ENCODE measurements at places on chromosomes 2 and 18.

DNA sequence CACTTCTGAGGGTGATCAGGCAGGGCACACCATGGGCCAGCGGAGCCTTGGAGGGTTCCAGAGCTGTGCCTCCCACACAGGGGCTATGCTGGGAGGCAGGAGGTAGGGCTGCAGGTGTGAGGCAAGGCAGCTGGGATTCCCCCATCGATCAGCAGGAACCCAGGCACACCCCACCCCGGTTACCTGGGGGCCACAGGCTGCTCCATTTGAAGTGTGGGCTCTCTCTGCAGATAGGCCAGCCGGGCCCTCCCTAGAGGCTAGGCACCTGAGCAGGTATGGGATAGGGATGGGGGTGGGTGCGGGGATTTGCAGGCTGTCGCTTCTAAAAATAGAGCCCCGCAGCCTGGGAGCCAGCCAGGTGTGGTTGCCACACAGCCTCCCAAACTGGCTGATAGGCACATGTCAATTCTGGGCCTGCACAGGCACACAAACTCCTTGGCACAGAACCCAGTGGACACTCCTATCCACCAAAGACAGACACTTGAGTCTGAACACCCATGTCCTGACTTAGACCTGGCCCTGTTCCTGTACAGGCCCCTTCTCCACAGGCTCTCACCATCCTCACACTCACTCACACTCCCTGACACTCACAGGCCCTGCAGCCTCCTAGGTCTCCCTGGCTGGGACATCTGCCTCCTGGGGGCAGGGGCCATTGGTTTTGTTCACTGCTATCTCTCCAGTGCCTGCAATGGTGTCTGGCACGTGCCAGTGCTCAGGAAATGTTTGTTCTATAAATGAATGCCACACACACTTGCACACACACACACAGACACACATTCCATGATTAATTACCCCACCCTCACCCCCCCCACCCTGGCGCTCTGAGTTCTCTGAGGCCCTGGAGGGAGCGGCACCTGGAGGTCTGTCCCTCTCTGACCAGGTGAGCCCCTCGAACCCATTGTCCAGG lies 73.4 kb downstream of the ZFP36L2 start:
- no peak for DNase-seq

GRCh38 chr2:130762031-130762909 lies 6.9 kb downstream of the AMER3 start:
- no peak for DNase-seq

DNA sequence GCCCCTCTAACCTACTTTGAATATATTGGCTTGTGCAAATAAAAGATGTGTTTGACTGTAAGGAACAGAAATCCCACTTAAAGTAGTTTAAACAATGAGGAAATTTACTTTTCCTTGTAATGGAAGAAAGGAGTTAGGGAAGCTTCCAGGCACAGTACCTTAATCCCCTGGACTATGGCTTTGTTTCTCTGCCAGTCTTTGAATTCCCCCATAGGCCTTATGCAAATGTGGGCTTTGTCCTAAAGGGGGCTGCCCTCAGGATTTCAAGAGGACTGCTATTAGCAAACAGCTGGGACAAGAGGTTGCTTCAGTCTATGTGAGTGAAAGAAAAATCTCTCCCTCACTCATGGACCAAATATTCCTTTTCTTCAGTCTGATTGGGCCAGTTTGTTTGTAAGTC lies 255.1 kb upstream of the THSD7B start:
- no peak for DNase-seq

DNA sequence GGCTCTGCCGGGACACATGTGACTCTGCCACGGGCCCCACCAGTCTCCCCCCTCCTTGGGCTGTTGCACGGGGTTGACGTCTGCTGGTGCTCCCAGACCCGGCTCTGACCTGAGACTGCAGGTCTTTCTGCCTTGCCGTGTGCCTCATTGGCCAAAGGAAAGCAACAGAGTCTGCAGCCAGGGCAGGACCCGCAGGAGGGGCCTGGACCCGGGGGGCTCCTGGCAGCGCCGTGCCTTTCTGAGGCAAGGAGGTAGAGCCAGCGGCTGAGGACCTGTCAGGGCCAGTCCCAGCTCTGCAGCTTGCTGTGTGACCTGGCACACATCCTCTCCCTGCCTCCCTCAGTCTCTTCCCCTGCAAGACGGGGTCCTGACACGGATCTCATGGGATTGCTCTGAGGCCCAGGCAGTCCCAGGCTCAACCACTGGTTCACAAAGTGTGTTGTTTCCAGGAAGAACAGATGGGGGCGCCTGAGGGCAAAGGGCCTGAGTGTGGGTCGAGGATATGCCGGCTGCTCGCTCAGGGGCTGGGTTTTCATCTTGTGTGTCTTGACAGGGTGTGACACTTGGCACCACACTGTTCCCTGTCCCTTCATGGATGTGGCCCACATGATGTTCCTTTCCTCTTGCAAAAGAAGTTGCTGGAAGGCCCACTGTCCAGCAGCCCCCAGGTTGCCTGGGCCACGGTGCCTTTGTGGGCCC lies 9.0 kb downstream of the CAPN10 start:
- DNase-seq, result peak; percentile 59

DNA sequence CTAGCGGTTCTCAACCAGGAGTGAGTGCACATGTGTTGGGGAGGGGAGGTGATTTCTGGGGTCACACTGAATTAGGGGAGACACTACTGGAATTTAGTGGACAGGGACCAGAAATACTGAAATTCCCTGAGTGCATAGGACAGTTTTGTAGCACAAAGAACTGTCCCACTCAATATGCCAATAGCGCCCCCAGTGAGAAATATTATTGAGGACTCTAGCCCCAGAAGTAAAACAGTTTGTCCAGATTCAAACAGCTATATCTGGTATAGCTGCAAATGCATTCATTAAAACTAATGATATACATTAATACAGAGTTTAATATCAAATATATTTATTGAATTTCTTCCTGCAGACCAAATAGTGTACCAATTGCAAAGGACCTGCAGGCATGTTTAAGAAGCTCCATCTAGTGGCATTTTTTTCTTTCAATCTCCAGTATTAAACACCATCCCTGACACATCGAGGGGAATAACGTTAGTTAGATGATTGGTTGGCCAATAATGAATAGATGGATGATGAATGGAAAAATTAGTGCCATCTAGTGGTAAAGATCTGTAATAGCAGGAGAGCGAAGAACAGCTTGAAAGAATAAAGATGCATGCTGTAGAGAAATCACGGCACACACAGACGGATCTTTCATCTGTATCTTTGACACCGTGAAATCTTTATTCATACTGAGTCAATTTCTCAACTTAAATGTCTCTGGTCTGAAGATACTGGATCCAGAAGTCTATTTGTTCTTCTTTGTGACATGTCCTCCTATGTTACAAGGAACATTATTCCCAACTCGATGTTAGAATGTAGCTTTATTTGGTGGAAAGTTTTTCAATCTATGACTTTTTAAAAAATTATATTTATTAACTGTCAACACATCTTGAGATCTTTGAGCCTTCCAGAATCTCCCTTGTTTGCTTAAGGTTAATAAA lies 62.5 kb downstream of the DHRS9 start:
- DNase-seq, result no peak

- no peak for DNase-seq
These were observed 80.9 kb downstream of the CHRNA1 start for GRCh38 chr2:174683392-174683759.

DNA sequence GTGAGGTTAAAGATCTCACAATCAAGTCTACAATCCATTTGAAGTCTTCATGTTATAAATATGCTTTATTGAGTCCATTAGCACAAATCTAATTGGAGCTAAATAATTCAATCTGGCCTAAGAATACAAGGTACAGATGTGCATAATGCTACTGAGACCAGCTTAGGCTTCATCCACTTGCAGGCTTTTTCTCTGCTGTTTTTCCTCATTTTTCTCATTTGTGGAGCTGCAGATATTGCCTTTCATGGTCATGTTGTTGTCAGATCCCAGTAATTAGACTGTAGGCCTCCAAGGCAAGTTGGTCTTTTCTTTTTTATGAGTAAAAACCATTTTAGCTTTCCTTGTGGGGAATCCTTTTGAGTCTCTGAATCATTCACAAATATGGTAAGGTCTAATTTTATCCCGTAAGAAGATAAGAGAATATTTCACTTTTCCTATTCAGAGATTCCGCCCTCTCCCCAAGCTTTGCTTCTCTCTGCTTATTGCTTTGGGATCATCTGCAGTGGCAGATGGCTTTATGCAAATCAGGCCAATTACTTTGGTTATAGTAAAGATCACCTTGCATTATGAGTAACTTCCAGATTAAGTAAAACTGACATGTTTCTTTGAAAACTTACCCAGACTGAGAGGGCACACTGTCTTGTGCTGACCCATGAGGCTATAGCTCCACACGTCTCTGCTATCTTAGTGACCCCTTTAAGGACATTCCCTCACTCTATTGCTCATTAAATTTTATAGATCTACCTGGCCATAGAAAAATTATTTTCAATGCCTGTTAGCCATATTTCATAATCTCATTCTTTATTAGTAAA lies 80.9 kb downstream of the MGAT5 start:
- DNase-seq, result no peak

GRCh38 chr2:238235856-238236255 lies 4.0 kb downstream of the HES6 start:
- no peak for DNase-seq

DNA sequence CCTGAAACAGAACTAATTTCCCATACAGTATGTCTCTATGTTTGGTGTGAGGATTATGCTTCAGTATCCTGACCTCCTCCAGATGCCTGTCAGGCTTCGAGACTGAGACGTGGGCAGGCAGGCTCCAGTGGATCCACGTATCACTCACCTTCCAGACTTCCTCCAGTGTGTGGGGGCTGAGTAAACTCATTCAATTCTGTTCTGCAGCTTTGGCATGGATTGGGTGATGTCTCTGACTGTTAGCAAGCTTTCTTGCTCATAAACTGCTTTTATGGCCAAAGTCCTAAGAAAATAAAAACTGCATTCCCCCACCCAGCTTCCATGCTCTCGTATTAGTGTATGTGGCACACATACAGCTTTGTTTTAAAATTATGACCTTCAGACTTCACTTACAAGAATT lies 53.6 kb downstream of the CCDC93 start:
- no peak for DNase-seq

- no peak for DNase-seq
These were observed 31.5 kb upstream of the TMBIM1 start for GRCh38 chr2:218323526-218324472.

DNA sequence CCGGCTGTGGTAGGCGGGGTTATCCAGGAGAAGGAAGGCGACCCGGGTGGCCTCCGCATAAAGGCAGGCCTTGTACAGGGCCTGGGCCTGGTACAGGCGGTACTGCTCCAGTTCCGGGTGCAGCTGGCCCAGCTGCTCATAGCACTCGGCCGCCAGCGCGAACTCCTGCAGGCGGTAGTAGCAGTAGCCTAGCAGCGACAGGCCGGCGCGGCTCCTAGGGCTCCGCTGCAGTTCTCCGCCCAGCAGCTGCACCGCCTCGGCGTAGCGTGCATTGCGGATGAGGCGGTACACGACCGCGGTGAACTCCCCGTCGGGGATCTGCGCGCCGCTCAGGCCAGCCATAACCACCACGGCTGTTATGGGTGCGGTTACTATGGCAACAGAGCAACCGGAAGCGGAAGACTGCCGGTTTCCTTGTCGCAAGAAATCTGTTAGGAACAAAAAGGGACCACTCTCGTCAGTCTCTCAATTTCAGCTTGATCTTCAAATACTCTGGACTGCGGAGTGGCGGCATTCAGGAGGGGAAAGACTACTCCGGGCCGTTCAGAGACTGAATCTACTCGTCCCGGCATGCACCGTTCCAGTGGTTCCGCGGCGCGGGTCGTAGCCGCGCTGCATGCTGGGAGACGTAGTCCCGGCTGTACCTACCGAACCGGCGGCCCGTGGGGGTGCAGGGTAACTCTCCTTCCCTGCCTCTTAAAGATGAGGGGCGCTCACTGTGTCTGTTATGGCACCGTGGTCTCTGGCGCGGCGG lies 160.0 kb downstream of the AGPS start:
- DNase-seq, result peak; percentile 74

DNA sequence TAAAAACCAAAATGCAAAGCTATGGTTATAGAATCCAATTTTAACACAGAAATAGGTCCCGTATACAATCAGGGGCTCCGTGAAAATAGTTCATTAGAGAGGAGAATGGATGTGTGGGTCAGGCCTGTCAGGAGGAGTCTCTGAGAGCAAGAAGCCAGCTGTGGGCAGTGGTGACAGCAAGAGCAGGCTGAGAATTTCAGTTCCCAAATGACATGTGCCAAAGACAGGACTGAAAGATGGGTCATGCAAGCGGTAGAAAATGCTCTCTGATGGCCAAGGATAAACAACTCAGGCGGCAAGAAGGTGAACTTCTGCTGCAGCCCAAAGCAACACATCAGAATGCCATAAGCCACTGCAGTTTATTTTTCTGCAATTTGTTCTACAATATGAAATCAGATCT lies 100.4 kb downstream of the CCDC141 start:
- DNase-seq, result no peak

- DNase-seq, result no peak
These were observed 35.8 kb downstream of the SKOR2 start for GRCh38 chr18:47215554-47216138.

GRCh38 chr2:56118474-56118873 lies 65.3 kb upstream of the CCDC85A start:
- no peak for DNase-seq

DNA sequence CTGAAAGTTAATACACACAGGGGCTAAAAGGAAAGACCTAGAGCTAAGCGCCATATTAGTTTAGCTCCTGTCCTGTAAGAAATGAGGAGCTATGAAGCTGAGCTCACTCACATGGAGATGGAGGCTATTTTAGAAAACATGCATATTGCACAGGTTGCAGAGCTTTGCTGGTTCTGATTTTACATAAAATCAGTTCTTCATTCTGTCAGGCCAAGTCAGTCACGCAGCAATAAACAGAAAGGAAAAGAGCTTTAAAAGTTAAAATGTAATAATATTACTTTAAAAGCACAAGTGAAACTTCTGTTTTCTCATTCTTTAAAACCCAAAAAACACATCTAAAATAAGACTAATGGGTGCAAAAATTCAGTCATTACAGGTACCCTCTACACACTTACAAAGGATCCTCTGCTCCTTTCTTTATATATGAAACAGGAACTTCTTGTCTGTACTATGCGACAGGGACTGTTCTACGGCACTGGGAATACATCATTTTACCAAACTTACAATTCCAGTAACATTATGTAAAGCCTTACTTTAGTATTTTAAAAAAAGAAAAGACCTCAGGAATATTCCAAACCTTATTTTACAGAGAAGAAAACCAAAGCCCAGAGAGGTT lies 113.8 kb downstream of the THADA start:
- DNase-seq, result no peak

- DNase-seq, result no peak
These were observed 107.2 kb downstream of the KYNU start for GRCh38 chr2:142984657-142985056.

DNA sequence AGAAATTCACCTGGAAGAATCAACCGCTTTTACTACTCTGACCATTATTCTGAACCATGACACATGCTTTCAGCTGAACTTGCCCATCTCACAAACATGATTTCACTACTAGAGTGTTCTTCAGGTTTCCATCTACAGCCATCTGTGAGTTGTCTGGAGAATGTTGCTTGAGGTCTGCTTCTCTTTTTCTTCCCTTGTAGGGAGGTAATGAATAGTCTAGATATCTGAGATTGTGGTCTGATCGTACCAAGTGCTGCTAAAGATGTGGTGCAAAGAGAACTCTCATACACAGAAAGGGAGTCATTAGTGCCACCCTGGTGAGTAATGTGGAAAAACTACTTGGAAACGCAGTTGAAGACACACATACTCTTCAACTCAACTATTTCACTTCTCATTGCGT lies 10.2 kb downstream of the SOWAHC start:
- no peak for DNase-seq

Data from GM12892 (cell line).